Neural crest cell (in vitro differentiated cells): ENCODE measurements at places on chromosomes 4 and X.

GRCh38 chr4:7515390-7515902 is 80.7 kb upstream of the PSAPL1 start:
- DNase-seq, result no peak

- DNase-seq, result no peak
Measured at GRCh38 chr4:108391701-108392455, 223.1 kb upstream of the LEF1 start.

DNA sequence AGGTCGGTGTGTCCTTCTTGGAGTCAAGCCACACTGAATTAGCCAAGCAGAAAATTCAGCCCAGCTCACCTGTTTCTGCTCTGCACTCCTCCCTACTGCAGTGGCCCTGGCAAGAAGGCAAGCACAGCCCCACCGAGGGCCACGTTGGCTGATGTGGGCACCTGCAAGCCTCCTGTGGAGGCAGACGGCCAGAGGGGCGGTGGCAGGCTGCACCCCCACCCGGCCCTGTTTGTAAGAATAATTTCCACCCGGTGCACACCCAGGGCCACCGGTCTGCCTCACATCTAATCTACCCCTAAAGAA is 18.8 kb downstream of the PPP2R2C start:
- DNase-seq, result no peak

GRCh38 chr4:138014590-138015288 is 227.4 kb downstream of the SLC7A11 start:
- DNase-seq, result no peak

DNA sequence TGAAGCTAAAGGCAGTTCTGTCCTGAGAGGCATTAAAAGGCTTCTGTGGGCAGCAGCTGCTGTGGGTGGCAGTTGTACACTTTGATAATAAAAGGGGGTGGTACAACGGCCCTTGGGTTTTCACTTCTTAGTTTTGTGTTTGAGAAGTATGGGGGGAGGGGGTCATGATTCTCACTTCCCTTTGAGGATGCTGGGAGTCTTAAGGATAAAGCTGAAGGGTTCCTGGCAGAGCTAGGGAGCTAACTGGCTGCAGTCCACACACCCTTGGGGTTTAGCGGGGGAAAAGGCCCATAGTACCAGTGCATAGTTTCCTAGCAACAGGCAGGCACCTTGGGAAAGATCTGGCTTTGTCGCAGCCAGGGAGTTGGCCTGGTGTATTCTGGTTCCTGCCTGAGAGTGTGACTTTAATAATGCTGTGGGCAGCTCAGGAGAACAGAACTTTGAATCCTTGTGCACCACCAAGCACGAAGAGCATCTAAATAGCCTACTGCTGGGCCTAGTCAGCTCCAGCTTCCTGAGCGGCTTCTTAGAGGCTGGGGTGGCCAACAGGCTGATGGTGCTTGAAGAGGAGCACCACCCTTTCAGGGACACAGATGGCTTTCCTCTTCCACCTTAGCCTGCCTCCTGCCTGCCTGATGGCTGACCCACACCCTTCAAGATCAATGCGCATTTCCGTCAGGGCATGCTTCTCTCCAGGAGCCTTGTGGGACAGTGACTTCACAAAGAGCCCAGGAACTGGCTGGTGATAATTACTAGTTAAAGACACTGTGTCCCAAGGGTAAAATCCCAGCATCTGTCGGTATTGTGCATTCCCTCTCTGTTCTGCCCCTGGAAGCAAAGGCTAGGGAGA is 12.5 kb downstream of the ZBTB33 start:
- DNase-seq, result no peak

DNA sequence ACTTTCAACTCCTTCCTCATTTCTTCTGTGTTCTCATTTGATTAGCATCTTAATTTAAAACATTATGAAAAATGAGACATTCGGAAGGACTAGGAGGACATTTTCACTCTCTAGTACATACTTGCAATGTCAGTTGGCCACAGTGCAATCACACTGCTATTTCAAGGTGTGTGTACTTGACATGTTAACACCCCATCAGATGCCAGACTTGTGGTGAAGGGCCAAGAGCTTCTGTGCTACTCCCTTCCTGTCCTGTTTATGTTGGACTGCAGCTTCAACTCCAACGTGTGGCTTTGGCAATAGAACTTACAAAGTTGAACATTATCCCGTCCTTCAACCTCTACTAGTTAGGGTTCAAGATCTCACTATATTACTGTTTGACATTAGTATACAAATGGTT is 221.0 kb downstream of the PALLD start:
- no peak for DNase-seq

- no peak for DNase-seq
Measured at GRCh38 chr4:61820136-61820535, 620.0 kb downstream of the ADGRL3 start.

DNA sequence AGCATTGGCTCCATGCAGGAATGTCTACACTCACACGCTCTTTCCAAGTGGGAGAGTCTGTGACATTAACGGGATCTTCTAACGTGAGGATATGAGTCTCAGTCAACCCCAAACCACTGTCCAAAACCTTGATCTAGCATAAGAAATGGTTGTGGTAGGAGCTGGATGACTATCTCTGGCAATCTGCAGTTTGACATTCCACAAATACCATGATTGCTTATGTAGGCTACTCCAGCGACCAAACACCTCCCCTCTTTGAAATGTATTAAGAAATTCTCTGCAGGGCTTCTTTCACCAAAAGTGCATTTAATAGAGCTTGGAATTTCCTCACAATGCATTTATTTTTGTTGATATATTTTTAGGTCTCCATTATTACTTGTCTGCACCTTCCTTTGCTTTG is 14.1 kb upstream of the STX18 start:
- no peak for DNase-seq

DNA sequence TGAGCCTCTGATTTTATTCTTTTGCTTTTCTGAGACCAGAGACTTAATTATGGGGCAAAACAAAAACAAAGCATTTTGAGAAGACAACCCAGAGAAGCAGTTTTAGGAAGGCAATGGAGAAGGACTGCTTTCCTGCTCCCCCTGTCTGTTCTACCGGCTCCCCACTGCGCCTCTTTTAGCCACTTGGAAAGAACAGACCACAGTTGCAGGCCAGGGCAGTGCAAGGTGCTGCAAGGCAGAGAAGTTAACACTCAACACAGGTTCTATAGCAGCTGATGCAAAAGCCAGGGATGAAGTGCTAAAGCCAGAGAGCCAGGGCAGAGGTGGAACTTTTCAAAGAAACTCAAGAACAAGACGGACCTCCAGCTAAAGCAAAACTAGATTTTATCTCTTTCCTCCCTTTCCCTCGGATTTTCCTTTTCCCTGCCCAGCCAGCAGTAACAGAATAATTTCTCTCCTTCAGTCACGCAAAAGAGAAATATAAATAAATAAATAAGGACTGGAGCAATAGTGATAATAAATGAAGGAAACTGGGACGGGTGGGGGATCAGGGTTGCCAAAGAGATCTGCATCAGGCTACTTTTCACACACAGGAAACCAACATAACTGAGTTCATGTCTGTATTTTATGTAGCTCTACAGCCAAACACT is 10.4 kb downstream of the SH3RF1 start:
- no peak for DNase-seq

- DNase-seq, result no peak
Measured at GRCh38 chr4:108731006-108731405, 31.8 kb downstream of the ETNPPL start.

GRCh38 chrX:3621414-3621813 is 92.0 kb downstream of the PRKX start:
- no peak for DNase-seq

- no peak for DNase-seq
Measured at GRCh38 chrX:103730796-103731493, 20.2 kb downstream of the TMEM31 start.

DNA sequence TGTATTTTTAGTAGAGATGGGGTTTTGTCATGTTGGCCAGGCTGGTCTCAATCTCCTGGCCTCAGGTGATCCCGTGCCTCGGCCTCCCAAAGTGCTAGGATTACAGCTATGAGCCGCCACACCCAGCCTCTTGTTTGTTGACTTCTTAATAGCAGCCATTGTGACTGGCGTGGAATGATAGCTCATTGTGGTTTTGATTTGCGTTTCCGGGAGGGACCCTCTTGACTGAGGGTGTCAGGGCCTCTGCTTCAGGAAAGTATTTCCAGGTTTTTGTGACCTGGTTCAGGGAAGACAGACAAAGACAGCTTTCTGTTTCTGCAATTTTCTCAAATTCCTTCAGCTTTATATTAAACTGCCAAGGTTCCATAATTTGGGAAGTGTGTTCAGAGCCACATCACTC is 15.1 kb downstream of the CSF2RA start:
- no peak for DNase-seq

GRCh38 chrX:66016905-66017658 is 22.8 kb downstream of the VSIG4 start:
- DNase-seq, result no peak

DNA sequence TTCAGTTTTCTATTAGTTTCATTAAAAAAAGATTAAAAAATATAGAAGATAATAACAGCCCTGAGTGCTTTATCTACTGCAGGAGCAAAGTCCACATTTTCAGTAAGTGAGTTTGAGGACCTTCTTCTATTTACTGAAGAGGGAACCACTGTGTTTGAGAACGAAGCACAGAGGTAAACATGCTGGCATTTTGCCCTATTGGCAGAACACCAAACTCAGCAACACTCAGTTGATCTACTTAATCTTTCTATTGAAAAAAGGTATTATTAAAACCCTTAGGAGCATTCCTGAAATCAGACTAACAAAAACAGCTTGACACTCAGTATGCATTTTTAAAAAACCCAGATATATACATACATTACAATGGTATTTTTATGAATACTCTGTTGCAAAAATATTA is 1496.7 kb downstream of the TECRL start:
- DNase-seq, result no peak

DNA sequence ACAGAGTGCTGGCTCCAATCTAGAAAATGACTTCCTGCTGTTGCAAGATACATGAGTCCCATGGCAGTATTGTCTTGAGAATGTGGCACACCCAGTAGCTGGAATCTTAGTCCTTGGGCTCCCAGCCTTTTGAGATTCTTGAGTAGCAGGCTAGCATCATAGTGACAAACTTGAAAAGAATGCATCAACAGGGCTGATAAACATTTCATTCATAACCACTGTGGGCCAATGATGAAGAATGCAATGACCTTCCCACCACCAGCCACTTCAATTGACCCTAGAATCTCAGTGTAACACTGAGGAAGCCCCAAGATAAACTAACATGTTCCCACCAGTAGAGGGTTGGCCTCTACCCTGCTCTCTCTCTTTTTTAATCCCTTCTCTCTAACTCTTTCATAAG is 329.3 kb downstream of the GBA3 start:
- DNase-seq, result no peak

- DNase-seq, result no peak
Measured at GRCh38 chr4:138405934-138406567, 163.9 kb upstream of the SLC7A11 start.

DNA sequence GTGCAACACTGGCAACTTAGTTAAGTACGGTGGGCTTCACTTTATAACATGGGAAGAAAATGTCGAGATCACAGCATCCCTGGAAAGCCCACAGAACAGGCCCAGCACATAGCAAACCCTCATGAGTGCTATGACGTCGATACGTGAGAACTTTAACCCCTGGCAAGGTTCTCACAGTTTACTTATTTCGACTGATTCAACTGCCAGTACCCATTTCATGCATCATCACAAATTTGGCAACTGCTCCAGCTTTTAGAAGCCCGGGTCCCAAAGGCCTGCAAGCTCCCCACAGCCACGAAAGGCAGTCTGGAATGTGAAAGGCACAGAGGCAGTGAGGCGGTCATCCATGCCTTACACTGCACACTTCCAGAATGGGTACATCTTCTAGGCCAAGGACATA is 41.2 kb downstream of the RELL1 start:
- DNase-seq, result no peak

- DNase-seq, result no peak
Measured at GRCh38 chrX:53817548-53817947, 131.0 kb upstream of the HUWE1 start.

DNA sequence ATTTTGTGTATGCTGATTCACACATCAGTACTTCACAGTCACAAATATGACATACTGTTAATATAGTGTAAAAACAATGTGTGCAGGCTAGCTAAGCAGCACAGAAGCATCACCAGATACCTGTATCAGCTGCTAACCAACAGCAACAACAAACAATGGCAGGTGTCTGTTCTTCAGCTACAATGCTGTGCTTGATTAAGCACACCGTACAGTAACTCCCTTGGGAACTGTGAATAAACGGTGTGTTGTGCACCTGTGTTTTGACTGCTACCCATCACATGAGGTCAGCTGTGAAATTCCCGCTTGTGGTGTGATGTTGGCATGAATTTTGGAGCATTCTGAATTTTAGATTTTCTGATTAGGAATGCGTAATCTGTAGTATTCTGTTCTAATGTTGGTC is 379.7 kb upstream of the FAT1 start:
- DNase-seq, result no peak

GRCh38 chrX:31236231-31236630 is 164.4 kb upstream of the FTHL17 start:
- no peak for DNase-seq

DNA sequence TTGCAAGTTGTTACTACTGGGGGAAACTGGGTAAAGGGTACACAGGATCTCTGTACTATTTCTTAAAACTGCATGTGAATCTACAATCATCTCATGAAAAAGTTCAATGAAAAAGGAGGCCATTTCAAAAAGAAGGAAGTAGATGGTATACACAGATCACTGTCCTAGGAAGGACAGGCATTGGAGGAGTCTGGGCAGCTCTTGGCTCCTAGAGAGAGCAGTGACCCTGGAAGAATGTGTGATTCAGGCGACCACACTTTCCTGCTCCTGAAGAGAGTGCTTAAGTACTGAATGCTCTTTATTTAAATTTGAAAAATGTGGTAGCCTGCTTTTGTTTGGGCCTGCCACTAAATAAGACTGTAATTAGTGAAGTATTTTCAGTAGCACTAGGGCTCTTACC is 318.1 kb upstream of the CASK start:
- DNase-seq, result no peak

DNA sequence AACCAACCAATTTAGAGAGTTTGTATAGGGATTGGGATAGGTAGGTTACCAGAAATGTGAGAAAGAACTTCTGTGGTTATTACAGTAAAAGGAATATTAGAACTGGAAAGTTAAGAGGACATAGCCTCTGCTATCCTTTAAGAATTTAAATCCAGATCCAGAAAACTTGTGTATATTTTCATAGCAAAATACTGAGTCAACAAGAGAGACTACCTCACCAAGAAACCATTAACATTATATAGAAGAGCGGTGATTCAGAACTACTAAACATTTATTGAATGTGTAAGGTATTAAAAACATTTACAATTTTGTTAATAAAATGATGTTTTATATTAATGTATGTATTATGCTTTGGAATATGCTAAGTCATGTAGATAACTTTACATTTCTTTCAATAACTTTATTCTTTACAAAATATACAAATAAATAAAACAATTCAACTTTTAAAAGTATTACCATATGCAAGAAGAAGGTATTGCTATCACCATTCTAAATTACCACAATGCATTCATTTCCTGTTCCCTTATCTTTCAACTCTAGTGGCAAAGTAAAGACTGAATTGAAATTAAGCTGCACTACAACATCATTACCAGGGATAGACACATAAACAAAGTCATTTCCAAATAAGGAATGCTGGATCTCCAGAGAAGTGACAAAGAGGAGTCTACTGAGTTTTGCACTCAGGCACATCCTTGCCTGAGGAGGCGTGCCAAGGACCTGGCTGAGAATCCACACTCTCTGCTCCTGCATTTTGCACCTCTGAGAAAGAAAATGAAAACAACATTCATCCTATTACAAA is 6.1 kb upstream of the BDH2 start:
- no peak for DNase-seq

GRCh38 chr4:73448448-73449203 is 12.6 kb downstream of the AFP start:
- DNase-seq, result no peak
